ENCODE measurements at places on chromosomes 12 and 14.

- DNase-seq, result no peak
These were observed 182.2 kb downstream of the CCDC59 start for GRCh38 chr12:82176026-82176425.

GRCh38 chr14:56515739-56516138, 63.9 kb upstream of the TMEM260 start:
- DNase-seq, result no peak

DNA sequence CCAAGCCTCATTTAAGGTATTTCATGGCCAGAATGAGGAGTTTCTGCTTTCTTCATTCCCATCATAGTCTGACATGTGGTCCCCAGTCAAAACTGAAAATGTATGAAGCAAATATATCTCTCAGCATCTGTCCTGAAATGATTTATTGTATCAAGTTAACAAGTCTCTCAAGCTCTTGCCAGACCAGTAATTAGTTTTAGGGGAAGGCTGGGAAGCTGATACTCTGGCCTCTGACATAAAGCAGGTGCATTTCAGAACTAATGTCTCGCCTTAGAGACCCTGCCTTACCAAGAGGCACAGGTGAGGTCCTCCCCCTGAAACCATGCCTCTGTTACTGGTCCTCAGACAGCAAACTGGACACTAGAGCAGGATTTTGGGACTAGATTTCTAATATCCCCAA, 266.5 kb downstream of the SLC15A4 start:
- no peak for DNase-seq

DNA sequence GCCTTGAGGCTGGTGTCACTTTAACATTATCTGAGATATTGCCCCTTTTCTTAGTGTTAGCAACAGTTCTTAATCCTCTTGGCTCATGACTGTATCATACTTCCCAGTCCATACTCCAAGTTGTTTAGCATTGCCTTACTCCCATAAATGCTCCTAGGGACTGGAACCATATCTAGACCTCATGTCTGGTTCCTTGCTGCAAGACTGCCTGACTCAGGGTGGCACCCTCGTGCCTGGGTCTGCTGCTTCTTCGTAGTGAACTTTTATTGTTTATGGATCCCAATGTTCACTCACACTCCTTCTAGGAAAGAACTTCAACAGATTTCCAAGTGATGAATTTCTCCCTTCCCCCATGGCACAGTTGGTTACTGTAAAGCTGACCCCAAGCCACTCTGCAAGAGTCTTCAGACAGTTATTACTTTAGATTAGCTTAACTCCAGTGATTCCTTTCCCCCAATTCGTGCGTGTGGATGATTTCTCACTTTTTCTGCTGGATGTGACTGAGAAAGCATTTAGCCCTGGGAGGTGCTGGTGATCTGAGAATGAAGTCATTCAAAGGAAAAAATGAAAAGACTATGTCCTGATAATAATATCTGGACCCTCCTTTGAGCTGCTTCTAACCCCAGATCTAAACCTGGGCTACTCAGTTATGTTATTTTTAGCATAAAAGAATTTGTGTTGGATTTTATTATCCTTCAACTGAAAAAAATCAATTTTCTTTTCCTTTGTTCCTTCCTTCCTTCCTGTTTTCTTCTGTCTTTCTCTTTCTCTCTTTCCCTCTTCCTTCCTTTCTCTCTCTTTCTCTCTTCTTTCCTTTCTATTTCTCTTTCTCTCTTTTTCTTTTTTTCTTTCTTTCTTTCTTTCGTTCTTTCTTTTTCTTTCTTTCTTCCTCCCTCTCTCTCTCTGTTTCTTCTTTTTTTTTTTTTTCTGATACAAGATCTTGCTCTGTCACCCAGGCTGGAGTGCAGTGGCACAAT, 47.5 kb upstream of the PPP1R12A start:
- DNase-seq, result no peak

DNA sequence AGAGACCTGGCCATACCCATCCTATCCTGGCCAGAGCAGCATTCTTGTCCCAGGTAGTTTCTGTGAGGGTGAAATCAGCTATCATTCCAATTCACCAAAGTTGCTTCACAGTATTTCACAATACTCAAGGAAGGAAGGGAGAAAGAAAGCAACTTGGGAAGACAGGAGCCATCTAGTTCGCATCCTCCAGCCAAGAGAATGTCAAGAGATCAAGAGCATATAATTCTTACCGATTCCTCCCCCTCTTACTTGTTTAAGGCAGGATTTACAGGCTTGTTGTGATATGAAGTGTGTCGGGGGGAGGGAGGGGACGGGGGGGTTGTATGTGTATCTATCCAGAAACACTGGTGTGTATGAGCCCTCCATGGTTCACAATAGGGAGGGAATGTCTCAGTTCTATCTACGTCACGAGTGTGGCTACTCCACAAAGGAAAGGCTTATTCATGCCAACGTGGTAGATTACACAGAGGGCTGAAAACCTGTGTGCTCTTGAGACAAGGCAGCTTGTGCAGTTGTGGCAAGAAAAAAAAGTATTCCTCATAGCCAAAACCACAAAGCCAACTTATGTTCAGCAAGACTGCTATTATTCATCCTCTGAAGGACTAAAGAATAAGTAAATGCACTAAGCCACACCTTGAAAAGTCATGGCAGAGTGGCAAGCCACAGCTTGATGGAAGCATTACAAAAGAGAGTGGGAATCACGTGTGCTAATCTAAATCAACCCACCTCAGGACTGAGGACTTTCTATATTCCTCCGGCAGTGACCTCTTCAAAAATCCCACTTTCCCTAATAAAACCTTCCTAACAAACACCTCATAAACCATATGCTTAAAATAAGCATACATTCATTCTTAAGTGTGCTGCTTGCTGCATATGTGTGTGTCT, 35.0 kb downstream of the CORO1C start:
- no peak for DNase-seq

- no peak for DNase-seq
These were observed 805.2 kb downstream of the BCL11B start for GRCh38 chr14:98466807-98467206.

DNA sequence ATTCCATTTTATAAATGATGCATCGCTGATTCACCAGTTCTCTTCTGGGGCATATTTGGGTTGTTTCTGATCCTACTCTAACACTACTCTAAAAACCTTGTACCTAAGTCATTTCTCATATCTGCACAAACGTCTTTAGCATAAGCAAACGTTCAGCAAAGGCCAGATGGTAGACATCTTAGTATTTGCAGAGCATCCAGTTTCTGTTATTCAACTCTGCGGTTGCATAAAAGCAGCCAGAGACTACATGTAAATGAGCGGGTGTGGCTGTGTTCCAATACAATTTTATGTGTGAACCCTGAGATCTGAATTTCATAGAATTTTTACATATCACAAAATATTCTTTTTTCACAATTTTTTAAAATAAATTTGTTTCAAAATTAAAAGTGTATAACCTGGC, 22.8 kb upstream of the MMP17 start:
- no peak for DNase-seq

- no peak for DNase-seq
These were observed 22.9 kb upstream of the CATSPERB start for GRCh38 chr14:91754819-91755218.

GRCh38 chr14:65251213-65251612, 148.9 kb upstream of the MAX start:
- no peak for DNase-seq

- no peak for DNase-seq
These were observed 251.7 kb downstream of the EFCAB11 start for GRCh38 chr14:89702876-89703200.

DNA sequence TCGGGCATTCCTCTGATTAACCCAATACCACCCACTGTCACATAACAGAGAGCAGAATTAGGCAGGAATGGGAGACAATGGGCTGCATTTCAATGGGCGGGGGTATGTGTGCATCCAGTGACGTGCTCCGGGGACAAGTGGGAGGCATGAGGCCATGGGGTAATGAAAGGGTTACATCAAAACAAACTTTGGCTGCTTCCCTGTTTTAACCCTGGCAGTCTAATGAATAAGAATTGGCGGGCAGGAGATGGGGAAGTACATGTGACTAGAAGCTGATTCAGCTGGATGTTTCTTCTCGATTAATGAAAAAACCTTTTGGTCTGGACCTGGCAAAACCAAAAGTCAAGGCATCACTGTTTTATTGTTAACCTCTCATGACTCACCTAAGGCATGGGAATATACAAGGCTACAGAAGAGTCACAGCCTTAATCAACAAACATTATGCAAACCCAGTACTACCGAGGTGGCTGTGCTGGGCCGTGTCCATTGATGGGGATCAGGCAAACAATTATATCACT, 44.2 kb downstream of the SOCS2 start:
- no peak for DNase-seq

- DNase-seq, result no peak
These were observed 1585.3 kb upstream of the TMEM132C start for GRCh38 chr12:126681676-126682075.

- no peak for DNase-seq
These were observed 14.9 kb downstream of the TUBA1C start for GRCh38 chr12:49279706-49280159.

DNA sequence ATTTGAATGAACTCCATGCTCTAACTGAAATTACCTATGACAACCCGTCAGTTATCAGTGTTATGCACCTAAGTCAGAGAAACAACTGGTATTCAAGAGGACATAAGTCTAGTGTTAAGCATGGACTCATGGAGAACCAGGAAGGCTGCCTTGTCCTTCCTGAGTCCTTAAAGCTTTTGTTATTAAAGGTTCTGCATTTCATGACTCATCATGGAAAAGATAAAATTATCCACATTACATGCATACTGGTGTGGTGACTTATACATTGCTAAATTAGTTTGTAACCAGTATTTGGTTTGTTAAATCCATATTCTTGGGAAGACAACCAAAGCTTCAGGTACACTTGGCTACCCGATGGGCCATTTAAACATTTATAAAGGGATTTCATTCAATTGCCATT, 6.5 kb upstream of the OR4E1 start:
- DNase-seq, result no peak

GRCh38 chr12:68508576-68508975, 102.1 kb upstream of the RAP1B start:
- no peak for DNase-seq

GRCh38 chr12:89393551-89394121, 41.3 kb upstream of the DUSP6 start:
- DNase-seq, result no peak

DNA sequence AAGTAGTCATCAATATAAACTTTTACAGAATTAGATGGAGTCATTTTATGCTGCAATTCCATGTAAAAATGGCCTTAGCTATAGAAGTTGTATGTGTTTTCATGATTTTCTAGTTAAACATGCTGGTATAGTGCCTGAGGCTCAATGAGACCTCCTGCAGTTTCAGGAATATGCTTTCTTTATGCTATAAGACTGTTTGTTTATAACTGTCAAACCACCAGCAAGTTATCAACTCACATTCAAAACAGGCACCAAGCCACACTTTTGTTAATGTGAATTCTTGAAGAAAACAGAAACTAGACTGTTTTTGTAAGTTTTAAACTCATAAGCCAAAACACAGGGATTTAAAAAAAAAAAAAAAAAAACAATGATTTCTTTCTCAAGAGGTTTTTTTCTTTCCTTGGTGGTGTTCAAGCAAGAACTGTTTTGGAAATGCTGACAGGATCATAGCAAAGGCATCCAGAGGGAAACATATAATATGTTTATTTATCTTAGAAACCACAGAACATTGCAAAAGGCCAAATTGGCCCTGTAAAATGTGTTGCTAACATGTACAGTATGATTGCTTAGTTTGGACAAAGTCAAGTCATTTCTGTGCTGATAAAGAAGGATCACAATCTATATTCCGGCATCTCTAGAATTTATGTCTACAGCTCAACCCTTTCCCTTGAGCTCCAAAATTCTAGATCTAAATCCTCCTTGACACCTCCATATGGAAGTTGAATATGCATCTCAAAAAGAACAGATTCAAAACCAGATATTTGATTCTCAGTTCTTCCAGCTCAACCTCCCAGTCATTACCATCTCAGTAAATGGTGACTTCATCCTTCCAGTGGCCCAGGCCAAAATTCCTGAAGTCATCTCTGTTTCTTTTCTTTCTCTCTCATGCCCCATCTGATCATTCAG, 29.0 kb upstream of the LUM start:
- no peak for DNase-seq

DNA sequence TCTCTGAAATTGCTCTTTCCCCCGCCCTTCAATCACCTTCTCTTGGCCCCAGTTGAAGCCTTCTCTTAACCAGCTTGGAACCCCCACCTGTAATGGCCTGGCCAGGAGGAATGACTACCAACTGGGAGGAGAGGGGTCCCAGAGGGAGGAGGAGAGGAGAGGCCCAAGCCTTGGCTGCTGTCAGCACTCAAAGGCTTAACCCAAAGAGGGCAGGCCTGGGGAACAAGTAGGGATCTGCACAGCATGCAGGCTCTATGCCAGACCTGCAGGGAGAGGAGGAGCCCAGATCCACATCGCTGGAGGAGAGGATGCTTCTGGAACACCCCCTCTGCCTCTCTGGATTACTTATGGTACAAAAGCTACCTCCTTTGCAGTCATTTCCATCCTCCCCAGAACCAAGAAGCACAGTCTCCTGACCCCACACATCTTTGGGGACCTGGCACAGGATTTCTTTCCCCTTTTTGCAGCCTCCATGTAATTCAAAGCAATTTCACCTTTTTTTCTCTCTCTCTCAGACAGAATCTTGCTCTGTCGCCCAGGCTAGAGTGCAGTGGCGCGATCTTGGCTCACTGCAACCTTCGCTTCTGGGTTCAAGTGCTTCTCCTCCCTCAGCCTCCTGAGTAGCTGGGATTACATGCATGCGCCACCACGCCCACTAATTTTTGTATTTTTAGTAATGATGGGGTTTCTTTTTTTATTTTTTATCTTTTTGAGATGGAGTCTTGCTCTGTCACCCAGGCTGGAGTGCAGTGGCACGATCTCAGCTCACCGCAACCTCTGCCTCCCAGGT, 6.2 kb downstream of the RARG start:
- DNase-seq, result no peak

DNA sequence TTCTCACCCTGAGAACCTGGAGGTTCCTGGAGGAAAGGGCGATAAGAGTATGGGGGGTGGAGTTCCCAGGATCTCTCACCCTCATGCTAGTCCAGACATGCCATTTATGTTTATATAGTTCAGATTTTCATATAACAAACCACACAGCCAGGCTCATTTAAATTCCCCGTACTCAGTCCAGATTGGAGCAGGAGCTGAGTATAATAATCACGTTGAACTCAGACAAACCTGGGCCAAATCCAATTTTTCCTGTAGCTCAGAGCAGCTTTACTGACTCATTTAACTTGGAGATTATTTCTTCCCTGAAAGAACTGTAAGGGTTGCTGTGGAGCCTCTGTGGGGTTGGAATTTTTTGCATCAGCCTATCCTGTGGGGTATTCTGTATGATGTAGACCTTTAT, 660.8 kb downstream of the TMEM121 start:
- DNase-seq, result no peak

- DNase-seq, result no peak
These were observed 36.7 kb downstream of the TBC1D15 start for GRCh38 chr12:71876137-71876799.

DNA sequence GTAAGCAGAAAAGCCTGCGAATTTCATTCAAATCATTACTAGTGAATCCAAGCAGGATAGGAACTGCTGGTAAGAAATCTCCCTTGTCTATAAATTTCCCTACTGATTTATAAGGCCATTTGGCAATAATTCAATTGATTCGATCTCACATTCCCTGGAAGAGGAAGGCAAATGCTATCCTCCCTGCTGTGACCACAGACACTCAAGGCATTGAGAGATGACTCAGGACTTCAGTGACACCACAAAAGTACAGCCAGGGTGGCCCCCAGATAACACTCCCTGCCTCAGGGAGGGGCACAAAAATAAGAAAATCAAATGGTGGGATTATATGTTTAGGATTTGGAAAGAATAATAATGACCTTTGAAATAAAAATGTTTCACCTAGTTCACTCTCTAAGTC, 162.7 kb downstream of the GRIP1 start:
- DNase-seq, result no peak

Data from retina (tissue), 1 donor.